ENCODE measurements at places on chromosomes 5 and 9. TPM values are rescaled to one million over a fixed set of nuclear protein-coding genes. Genes with fewer than 3 reads are reported as not detected.

Gene C1QTNF3
- 6.7 TPM for total RNA-seq

Gene PCDHGA1
- 0.53 TPM for total RNA-seq

Gene TLX3
- not detected for total RNA-seq

Gene AQP7
- 3.7 TPM for total RNA-seq

Gene PCDH12
- 14.9 TPM for total RNA-seq
